KG1 (cell line): ENCODE measurements at places on chromosomes 7 and 10.

DNA sequence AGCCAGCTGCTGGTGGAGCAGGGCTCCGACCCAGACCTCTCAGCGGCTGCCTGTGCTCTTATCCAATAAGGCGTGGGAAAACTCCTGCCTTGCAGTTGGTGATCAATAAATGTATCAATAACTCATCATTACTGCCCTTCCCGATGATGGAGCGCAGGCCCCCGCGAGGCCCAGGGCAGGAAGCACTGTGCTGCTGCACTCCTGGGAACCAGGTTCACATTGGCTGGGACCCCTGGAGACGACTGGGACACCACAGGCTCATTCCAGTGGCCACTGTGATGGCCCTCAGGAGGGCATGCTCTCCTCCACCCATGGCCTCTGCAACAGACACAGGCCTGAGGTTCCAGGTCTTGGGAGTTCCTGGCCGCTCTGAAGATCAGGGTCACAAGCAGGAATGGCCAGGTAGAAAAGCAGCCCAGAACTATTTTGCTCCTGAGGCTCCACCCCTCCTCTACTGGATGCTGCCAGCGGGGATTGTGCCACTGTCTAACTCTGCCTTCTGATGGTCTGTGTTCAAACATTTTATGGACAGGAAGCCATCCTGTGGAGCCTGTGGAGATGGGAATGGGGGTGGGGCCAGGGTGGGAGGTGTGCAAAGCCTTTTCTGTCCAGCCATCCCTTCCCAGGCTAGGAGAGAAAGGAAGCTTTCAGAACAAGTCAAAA is 287.4 kb upstream of the ZMIZ1 start:
- DNase-seq: no peak

- DNase-seq: no peak
Measured at GRCh38 chr7:1678571-1679325, 8.7 kb downstream of the ELFN1 start.

DNA sequence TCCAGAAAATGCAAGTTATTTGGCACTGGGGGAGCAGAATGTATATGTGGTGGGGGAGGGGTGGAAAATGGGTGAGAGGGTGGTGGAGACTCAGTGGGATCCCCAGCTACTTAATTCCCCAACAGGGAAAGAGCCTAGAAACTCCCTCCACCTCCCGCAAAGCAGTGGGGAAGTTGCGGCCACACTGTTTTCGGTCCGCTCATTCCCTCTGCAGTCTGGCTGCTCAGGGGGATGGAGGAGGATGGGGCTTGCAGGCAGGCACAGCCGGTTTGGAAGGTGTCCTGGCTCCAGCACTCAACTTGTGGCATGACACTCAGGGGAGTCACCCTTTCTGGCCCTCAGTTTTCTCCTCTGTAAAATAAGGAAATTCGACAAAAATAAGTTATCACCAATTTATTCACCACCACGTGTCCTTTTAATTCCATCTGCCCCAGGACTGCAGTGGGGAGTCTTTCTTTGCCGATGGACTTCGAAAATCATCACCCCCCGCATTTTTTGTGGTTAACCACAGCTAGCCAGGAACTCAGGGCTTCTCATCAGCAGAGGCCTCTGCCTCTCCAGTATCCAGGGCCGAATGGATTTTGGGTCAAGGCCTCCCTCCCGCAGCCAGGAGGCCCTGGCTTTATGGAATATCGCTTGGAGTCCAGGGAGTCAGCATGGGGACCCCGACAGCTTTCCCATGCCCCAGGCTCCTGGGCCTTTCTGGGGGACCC is 1.6 kb upstream of the HTRA1 start:
- no peak for DNase-seq

- DNase-seq: no peak
Measured at GRCh38 chr7:36865019-36865418, 140.7 kb upstream of the AOAH start.
